ENCODE measurements at places on chromosomes 4 and X.

- DNase-seq = no peak
These were observed 1128.0 kb downstream of the STPG2 start for GRCh38 chr4:97015301-97015700.

- no peak for DNase-seq
These were observed 53.2 kb downstream of the CPZ start for GRCh38 chr4:8645753-8646124.

GRCh38 chrX:31420302-31420701 is 348.5 kb upstream of the FTHL17 start:
- no peak for DNase-seq

DNA sequence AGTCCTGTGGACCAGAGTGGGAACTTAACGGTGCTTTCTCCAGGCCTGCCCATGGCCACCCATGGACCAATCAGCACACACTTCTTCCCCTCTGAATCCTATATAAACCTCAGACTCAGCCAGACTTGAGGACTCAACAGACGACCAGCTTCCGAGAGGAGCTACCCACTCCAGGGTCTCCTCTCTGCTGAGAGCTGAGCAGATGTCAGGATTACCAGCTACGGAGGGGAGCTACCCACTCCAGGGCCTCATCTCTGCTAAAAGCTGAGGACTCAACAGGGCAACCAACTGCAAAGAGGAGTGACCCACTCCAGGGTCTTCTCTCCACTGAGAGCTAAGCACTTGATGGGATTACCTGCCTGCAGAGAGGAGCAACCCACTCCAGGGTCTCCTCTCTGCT is 80.0 kb upstream of the DDX60 start:
- DNase-seq = no peak

DNA sequence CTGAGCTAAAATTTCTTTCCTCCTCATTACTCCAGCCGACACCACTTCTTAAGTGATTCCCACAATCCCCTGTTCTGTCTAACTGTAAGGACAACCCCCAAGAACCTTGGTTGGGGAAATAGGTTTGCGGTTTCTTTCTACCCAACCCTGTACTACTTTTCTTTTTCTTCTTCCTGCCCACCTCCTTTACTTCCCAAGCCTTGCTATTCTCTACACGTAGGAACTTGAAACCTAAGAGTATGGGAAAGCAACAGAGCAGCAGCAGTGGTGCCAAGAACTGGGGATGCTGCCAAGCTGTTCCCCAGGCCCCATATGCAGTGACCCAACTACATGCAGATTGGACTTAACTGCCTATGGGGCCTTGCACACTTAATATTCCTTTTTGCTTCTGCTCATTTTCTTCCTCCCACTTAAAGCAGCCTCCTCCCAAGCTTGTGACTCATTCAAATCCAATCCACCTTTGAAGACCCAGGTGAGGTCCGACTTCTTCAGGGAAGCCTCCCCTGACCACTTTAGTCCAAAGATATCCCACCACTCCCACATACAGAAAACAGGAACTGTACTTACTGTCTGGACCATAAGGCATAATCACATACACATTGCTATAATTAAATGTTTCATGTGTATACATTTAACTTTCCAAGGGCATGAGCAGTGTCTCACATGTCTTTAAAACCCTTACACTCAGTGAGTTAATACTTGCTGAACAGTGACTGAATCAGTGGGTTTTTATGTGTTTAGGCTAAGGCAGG is 1.7 kb downstream of the FAM120C start:
- no peak for DNase-seq

DNA sequence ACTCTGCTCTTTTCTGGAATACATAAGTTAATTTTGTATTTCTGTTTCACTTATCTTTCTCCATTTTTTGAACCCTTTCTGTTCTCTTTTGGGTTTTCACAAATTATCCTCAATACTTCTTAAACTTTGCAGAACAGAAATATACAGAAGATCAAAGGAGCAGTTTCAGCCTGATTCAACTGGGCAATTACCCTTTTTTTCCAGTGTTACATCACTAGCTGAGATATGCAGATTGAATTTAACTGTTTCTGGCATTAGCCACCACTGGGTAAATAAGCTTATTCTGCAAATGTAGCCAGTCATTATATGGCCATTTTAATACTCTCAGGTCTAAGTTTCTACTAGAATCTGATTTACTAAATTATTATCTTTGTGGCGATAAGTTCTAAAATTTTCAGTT is 66.9 kb upstream of the GRID2 start:
- no peak for DNase-seq

GRCh38 chr4:185196437-185196836 is 7.4 kb downstream of the CFAP97 start:
- no peak for DNase-seq

GRCh38 chr4:184448821-184449220 is 25.5 kb downstream of the IRF2 start:
- peak; percentile 29 for DNase-seq

DNA sequence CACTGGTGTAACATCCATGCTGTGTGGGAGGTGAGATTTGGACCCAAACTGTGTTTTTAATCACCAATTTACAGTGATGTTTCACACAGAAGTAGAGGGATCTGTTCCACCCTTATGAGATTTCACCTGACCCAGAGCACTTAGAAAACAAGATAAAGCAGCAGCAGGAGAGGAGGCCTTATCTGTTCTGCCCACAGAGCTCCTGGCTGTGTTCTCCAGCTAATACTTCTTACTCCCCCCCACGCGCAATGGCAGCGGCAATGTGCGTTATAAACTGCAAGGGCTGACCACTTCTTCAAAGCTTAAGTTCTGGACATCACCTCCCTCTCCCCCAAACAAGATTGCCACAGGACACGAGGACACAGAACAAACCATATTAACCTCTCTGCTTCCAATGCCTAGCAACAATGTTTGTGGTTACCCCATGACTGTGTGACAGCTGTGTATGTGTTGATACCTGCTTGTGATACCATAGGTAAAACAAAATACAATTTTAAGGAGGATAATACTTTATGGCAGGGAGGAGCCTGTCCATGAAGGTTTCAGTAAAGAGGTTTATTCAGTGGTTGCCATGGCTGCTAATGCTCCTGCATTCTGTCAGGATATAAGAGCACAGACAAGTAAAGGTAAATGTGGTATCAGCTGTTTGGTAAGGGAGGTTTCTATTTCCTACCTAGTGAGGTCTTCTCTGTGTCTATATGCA is 210.0 kb downstream of the SOWAHB start:
- DNase-seq = peak; percentile 61

- no peak for DNase-seq
These were observed 44.0 kb downstream of the OSTC start for GRCh38 chr4:108694423-108694822.

GRCh38 chr4:184328022-184328736 is 110.5 kb upstream of the ENPP6 start:
- DNase-seq = no peak

- no peak for DNase-seq
These were observed 3.1 kb upstream of the RFC1 start for GRCh38 chr4:39369301-39369700.

GRCh38 chrX:83145876-83146275 is 362.2 kb upstream of the POU3F4 start:
- DNase-seq = no peak

- DNase-seq = peak; percentile 22
These were observed 56.3 kb downstream of the ZAR1 start for GRCh38 chr4:48546336-48546735.

DNA sequence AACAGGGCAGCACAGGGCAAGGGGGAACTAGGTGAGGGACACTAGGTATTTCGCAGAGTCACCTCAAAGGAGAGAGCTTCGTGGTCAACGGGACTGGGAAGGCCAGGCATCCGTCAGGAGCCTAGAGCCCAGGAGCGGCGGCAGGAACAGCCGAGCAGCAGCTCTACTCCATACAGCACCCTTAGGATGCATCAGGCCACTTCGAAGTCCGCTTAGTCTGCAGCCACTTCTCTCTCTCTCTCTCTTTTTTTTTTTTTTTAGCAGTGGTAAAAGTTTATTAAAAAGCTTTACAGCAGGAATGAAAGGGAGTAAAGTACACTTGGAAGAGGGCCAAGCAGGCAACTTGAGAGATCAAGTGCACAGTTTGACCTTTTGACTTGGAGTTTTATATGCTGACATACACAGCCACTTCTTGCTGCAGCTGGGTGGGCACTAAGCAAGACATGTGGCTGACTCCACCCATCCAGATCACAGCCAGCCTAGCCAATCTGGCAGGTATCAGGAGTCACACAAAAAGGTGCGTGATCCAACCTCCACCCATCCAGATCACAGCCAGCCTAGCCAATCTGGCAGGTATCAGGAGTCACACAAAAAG is 209.7 kb upstream of the RADX start:
- no peak for DNase-seq

- DNase-seq = no peak
These were observed 21.1 kb upstream of the TADA2B start for GRCh38 chr4:7021930-7022664.

GRCh38 chr4:103008875-103009729 is 10.4 kb downstream of the SLC9B1 start:
- DNase-seq = peak; percentile 82

DNA sequence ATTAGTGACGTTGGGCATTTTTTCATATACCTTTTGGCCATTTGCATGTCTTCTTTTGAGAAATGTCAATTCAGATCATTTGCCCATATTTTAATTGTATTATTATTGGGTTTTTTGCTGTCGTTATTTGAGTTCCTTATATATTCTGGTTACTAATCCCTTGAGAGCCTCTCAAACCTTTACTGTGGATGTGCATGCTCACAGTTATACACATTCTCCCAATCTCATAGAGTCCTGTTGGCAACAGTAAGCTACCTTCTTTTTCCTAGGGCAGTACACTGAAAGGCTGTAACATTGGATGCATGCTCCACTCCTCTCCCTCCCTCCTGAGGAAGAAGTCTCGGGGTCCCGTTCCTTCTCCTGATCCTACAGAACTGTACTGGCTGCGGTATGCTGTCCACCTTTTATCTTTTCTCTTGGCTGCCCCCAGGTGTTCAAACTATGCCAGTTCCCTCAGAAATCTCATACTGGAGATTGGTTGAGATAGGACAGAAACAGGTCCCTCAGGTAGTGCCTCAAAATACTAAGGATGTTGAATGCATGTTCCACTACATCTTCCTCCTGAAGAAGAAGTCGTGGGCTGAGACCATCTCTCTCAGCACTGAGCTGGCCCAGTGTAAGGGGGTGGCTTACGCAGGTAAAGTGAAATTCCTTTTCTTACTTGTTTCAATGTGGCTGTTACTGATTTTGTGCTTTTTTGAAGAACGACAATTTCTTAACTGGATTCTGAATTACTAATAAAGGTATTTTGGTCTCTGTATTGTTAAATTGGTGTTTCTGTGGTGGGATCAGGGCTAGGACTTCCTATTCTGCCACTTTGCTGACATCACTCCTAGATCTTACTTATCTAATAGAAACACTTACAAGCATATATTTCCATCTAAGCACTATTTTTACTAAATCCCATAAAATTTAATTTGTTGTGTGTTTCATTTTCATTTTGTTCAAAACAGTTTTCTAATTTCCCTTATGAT is 145.4 kb upstream of the HUWE1 start:
- DNase-seq = peak; percentile 45

DNA sequence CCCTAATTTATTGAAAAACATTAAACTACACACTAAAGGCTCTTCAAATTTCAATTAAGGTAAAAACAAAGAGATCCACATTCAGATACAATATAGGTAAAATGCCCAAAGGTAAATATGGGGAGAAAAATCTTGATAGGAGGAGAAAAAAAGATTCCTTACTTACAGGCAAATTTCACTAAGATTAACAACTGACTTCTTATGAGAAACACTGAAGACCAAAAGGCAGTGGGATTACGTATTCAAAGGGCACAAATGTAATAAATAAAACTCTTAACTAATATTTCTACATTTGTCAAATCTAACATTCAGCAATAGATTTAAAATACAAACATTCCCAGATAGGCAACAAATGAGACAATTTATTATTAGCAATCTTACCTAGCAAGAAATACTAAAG is 829.3 kb downstream of the SH3BGRL start:
- DNase-seq = no peak

GRCh38 chr4:77043507-77044136 is 32.2 kb downstream of the CCNI start:
- no peak for DNase-seq

DNA sequence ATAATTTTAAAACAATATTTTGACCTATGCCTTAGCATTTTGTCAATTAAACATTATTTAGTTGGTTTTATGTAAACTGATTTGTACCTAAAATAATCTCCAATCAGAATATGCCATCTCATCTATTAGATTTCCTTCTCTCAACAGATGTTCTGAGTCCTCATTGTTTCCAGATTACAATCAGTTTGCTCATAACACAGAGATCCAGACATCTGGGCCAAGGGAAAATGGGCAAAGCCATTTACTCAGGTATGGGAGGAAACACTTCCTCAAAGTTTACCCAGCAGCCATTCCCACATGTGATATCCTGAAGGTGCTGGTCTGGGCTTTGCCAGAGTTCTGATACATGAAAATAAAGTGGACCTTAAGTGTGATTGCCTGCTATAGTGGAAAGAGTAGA is 217.9 kb upstream of the GPC4 start:
- DNase-seq = no peak

GRCh38 chr4:68570122-68570507 is 6.0 kb downstream of the UGT2B17 start:
- no peak for DNase-seq

- no peak for DNase-seq
These were observed 241.5 kb downstream of the FRAS1 start for GRCh38 chr4:78298618-78299017.

- no peak for DNase-seq
These were observed 399.2 kb downstream of the IL15 start for GRCh38 chr4:142035566-142035965.

- no peak for DNase-seq
These were observed 1450.7 kb upstream of the TENM3 start for GRCh38 chr4:180792541-180792940.

DNA sequence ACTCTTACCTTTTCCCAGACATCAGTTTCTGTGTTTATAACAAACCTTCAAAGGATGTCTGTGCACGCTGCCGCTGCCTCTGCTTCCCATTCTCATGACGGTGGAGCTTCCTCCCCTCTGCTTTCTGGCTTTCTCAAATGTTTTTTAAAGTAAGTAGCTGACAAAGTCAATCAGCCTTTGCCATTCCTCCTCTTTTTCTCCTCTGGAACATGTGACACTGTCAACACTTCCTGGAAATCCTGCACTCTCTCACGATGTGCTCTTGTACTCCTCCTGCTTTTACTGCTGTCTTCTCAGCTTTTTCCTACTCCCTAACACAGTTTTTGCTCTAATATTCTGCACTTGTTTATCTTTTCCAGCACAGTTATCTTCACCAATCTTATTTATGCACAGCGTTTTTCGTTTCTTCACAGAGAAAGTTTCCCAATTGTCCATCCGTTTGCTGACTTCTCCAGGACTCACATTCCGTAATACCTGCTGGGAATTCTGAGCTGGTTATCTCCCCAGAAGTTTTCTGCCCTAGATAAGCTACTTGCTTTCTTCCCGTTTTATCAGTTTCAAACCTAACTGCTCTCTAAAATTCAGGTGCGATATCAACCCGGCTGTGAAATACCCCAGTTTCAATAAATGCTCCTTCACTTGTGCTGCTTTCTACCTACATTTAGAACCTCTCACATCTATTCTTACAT is 465.6 kb upstream of the AGA start:
- no peak for DNase-seq
